Sciatic nerve (tissue), 2 donors: ENCODE measurements at places on chromosomes 7 and 10. TPM values are rescaled to one million over a fixed set of nuclear protein-coding genes. Genes with fewer than 3 reads are reported as not detected.

GRCh38 chr7:149317986-149318672 is 56.1 kb downstream of the ZNF783 start:
- DNase-seq: no peak

Gene SPDYE6
- not detected for total RNA-seq

DNA sequence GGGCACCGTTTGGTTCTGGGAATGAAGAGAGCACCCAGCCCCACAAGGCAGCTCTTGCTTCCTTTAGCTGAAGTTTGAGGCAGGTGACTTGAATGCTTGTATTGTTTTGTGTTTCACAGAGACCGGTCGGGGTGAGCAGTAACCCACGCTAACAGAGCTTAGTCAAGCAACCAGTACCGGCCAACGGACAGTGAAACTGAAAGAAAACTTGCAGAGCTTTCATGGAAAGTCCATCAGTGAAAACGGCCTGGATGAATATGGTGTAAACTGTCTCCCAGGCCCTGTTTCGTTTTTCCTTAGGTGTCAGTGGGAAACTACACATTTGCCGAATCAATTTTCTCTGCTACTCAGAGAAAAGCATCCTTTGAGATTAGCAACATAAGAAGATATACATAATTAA is 101.1 kb downstream of the LYZL1 start:
- DNase-seq: no peak

Gene KCNH2
- 3.2 TPM for total RNA-seq

Gene EBF3
- 38.9 TPM for total RNA-seq
